Midbrain (tissue), 1 donor: ENCODE measurements at places on chromosomes 1 and 21.

- DNase-seq, result peak; percentile 70
These were observed 3.9 kb upstream of the DIP2A start for GRCh38 chr21:46454634-46455390.

DNA sequence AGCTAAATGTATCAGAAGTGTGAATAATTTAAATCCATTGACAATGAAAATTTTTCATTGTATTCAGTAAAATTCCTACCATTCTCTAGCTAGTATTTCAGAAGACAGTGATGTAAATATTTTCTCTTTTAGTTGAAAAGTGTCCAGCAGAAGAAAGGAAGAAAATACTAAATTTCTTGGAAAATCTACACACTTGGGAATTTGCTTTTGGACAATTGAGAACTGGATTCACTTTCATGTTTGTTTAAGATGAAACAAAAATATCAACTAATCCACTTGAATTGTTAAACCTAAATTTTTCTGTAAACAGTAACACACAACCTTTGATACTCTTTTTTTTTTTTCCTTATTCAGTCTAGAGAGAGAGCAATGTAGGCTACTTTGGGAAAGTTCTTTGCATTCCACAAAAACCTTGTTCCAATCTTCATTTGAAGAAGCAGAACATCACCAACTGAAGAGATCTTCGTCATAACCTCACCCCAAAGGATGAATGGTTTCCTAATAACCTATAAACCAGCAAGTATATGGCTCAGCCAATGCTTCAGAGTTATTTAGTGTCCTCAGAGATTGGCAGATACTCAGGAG is 155.1 kb upstream of the GORAB start:
- DNase-seq, result no peak

DNA sequence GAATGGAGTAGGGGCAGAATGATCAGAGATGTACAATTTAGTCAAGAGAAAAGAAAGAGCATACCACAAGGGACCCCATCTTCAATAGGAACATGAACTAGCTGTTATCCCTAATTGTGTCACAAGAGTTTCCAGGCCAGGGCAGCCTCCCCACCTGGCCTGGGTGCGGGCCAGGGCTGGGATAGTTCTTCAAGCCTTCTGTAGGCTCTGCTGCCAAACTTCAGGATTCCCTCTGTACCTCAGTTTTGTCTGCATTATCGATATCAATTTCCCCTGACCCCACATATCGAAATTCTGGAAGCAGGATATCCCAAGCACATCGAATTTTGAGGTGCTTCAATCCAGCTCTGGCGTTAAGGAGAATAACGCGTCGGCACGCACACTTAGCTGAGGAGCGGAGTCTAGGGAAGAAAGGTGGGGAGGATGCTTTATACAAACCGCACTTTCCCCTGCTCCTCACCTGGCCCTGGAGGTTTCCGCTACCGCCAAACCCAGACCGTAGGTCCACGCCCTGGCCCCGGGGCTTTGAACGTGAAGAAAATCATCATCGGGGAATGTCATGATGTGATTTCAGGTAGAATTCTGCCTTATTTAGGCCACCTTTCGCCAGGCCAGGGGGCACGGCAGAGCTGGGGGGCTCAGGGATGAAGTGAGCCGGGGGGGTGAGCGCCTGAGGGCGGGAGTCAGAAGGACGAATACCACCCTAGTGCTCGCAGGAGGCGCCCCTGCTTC is 7.4 kb downstream of the HLX start:
- DNase-seq, result no peak

GRCh38 chr1:15261155-15262002 is 14.4 kb downstream of the FHAD1 start:
- DNase-seq, result no peak

- no peak for DNase-seq
These were observed 50.8 kb downstream of the OLFM3 start for GRCh38 chr1:101945884-101946283.

DNA sequence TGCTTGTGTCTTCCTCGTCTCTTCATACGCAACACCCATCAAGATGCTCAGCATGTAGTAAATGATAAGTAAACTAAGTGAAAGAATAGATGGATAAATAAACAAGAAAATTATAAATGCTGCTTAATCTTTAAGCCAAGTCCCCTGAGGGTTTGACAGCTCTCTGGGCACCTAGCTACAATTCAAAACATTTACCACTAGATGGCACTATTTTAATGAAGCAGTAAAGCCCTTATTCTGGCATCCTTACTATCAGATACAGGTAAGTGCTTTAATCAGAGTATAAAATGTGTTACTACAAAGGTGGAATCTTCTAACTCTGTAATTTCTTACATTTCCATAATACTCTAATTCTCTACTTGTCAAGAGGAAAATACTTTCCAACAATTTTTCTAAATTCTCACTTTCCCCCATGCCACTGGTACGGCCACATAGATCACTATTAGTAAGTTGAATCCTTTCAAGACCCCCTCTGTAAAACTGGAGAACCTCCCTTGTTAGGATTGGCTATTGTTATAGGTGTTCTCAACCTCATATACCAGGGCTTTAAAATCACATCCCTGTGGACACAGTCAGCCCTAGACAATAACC is 137.8 kb downstream of the BARHL2 start:
- DNase-seq, result peak; percentile 57

DNA sequence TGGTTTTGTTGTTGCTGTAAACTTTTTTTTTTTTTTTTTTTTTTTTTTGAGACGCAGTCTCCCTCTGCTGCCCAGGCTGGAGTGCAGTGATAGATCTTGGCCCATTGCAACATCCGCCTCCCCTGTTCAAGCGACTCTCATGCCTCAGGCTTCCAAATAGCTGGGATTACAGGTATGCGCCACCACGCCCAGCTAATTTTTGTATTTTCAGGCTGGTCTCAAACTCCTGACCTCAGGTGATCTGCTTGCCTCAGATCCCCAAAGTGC is 78.9 kb upstream of the SLC45A1 start:
- DNase-seq, result no peak

GRCh38 chr1:229310833-229311232 is 32.0 kb downstream of the CCSAP start:
- no peak for DNase-seq

- DNase-seq, result no peak
These were observed 38.4 kb downstream of the UTP25 start for GRCh38 chr1:209866201-209866600.

DNA sequence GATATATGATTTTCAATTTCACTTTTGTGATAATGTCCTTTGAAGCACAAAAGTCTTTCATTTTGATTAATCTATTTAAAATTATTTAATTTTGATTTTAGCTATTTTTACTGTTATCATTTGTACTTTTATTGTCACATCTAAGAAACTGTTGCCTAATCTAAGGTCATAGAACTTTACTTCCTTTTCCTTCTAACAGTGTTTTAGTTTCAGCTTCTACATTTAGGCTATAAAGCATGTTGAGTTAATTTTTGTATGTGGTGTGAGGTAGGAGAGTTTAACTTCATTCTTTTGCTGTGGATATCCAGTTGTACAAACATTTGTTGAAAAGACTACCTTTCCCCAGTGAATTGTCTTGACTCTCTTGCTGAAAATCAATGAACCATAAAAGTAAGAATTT is 204.5 kb downstream of the TM2D1 start:
- DNase-seq, result no peak

- no peak for DNase-seq
These were observed 51.0 kb upstream of the BARHL2 start for GRCh38 chr1:90768098-90768497.

GRCh38 chr1:6140413-6140812 is 39.7 kb downstream of the CHD5 start:
- no peak for DNase-seq

DNA sequence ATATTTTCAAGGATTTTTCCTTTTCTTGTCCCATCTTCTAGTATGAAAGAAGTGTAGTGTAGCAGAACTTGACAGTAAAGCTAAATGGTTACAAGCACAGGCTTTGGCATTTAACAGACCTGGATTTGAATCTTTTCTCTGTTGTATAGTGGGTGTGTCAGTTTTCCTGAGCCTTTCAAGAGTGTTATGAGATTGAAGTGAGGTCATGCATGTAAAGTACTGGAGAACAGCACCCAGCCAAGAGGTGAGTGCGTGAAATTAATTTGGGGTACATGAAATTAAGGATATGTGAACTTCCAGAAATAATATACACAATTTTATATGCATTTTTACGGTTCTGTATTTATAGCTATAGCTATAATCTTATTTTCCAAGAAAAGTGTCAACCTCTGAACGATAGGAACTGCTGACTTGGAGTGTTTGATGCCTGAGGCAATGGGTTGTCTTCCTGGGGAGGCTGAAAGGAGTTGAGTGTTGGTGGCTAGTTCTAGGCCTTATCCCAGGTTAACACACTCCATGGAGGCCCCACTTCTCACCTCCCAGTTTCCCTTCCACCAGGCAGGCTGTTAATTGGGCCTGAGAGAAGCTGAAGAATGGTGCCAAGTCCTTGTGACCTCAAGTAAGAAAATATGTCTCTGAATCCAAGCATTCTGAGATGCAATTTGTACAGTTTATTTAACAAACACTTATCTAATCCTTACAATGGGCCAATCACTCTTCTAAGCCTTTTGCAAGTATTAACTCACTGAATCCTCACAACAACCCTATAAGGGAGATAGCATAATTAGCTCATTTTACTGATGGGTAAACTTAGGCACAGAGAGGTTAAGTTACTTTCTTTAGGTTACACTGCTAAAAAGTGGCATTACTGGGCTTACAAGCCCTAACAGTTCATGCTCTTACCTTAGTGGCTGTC is 4.4 kb downstream of the ROR1 start:
- DNase-seq, result no peak

GRCh38 chr1:22451702-22452480 is at the start of gene ZBTB40:
Gene ZBTB40 (plus strand): TSS chr1:22451851. CDS start chr1:22489949, 38,098 bp downstream.
- peak; percentile 98 for DNase-seq
